ENCODE measurements at places on chromosomes 16 and 17.

DNA sequence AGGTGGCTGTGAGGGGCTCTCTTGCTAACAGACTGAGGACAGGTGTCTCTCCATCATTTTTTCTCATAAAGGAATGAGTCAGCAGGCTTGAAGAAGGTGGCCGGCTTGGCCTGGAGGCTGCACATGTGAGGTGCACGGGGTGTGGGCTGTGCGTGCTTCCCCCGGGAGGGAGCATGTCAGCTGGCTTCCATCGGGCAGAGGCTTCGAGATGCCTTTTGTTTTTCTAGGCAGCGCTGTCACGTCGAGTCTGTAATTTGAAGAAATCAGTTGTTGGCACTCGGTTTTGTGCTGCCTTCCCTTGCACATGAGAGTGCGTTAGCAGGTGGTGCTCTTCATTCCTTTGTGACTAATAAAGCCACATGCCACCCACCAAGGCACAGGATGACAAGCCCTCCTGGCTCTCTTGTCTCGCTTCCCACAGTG is 89.7 kb downstream of the NPIPB11 start:
- no peak for DNase-seq

GRCh38 chr16:8568231-8568617 is 22.1 kb downstream of the TMEM114 start:
- DNase-seq = no peak

DNA sequence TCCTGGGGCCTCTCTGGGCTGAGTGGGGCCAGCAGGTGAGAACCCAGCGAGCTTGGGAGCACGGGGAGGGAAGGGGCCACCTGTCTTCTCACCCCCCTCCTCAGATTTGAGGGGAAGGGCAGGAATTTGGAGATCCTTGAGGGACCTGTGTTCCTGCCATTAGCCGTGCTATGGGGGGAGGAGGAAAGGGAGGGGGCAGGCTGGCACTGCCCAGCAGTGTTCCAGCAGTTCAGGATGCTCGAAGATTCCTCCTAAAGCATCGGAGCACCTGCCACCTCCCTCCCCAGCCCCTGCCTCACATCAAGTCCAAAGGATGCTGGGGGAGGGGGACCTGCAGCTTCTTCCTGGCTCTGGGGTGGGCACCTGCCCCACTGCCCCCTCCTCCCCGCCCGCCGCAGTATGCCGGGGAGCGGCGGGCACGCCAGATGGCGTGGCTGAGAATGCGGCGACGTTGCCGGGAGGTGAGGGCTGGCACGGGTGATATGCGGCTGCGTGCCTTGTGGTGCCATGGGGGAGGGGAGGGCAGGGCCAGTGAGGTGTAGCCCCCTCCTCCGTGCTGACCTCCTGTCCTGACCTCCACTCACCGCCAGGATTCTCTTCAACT is 4.7 kb upstream of the NEUROD2 start:
- DNase-seq = no peak

DNA sequence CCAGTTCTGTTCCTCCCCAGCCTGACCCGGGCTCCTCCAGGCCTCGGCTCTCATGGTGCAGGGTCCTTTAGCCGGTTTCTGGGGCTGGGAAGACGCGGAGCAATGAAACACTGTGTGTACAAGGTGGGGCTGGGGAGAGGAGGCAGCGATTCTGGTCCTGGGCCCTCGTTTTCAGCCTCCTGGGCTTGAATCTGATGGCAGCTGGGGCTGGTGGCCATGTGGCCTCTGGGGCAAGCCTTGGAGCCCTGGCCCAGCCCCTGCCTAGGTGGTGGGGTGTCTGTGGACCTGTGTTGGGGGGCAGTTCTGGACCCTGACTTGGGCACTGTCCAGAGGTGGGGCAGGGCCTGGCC is 4.1 kb downstream of the FOXJ1 start:
- DNase-seq = no peak
